ENCODE measurements at places on chromosomes 12 and 14. TPM values are rescaled to one million over a fixed set of nuclear protein-coding genes. Genes with fewer than 3 reads are reported as not detected.
A peak's percentile ranks its signal among the peaks of the same experiment; 100 is the strongest.

DNA sequence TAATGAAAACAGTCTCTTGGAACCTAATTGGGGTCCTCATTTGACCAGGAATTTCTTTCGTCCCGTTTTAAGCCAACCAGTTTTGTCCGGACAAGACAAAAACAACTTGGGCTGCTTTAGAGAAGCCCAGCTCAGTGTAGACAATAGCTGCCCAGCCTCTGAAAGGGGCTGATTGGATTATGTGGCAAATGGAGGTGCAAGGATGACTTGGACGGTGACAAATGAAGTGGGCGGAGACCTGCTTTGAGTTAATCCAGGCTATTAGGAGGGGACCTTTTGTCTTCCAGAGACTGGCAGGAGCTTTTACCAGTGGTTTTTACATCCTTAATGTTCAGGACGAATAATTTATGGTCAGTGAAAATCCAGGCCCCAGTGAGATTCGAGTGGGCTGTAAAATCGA is 4.8 kb downstream of the MEG3 start:
- no peaks in the 10 kb centered on the region for H3K4me1 ChIP-seq
- H3K27ac ChIP-seq, result no peak overlapping the region
- DNase-seq, result no peak
- no peaks in the 10 kb centered on the region for H3K27me3 ChIP-seq
- H3K36me3 ChIP-seq, result no peaks in the 10 kb centered on the region
- H3K4me3 ChIP-seq, result no peak overlapping the region

FITM1 gene
- 6.3 TPM for total RNA-seq

- no peaks in the 10 kb centered on the region for H3K4me1 ChIP-seq
- DNase-seq, result no peak
- no peak overlapping the region for H3K4me3 ChIP-seq
- H3K27ac ChIP-seq, result no peak overlapping the region
These were observed 36.0 kb downstream of the GCH1 start for GRCh38 chr14:54866588-54866987.

ACSM4 gene
- not detected for total RNA-seq

DNA sequence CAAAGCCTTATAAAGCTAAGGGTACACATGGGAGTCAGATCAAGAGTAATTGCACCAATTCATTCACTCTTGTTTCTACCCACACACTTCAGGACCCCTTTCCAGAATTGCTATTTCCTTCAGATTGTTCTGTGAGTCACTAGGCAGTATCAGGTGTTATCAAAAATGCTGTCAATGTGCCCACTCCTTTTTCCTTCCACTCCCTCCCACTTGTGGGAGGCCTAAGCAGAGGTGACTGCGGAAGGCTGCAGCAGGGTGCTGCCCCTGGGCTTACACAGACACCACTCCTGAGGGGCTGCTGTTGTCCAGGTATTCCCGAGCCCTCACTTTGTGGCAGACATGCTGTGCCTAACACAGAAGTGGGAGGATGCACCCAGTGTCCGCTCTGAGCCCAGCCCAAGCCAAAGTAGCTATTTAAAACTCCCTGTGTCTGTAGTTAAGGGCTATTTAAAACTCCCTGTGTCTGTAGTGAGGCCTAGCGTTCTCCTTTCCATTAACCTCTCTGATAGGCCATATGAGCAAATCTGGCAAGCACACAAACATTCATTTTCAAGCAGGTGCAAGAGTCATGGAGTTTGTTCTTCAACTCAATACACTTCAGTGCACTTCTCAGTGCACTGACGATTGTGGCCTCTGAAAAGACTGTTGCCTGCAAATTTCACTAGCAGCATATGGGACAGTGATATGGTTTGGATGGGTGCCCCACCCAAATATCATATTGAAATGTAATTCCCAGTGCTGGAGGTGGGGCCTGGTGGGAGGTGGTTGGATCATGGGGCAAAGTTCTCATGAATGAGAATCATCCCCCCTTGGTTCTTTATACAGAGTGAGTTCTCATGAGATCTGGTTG is 117.8 kb downstream of the PHLDA1 start:
- no peak overlapping the region for H3K4me3 ChIP-seq
- no peak overlapping the region for H3K27ac ChIP-seq
- peaks cover 29% of the 10 kb centered on the region for H3K4me1 ChIP-seq

- H3K36me3 ChIP-seq, result no peaks in the 10 kb centered on the region
- peaks cover 31% of the 10 kb centered on the region for H3K4me1 ChIP-seq
- no peak overlapping the region for H3K4me3 ChIP-seq
- DNase-seq, result peak; percentile 74
These were observed 198.7 kb upstream of the EEA1 start for GRCh38 chr12:93127582-93128331.

CLEC14A gene
- 16.8 TPM for total RNA-seq

DNA sequence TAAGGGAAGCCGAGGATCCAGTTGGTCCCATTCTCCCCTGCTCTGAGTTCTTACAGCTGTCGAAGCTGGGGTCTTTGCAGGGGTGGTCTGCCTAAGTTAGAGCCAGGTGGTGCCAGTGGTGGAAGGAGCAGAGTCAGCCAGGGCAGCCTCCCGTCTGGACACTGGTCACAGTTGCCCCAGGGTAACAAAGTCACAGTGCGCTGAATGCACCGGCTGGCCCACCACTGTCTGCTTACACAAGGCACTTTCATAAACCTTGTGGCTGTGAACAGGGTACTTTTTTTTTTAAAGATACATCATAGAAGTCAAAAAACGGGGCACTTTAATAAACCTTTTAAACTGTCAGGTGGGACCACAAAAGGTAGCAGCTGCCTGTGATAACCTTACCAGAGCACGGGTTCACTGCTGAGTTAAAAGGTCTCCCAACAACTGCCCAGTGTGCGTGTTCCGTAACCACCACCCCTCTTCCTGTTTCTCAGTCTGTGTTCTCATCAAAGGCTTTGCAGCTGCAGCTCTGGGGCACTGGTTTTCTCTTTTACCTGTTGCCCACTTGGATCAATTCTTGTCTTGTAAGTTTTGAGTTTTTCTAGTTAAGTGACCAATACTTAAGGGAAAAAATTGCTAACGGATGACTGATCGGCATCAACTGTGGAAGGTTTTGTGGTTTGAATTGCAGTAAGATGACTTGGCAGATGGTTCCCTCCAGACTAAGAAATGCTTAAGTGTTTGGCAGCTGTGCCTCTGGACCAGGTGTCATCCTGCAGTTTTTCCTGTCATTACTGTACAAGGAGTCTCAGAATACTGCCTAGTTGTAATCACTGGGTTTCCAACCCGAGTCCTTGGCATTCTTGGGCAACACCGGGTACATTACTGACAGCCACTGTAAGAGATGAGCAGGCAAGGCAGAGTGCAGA is 55.9 kb downstream of the DYNC1H1 start:
- no peak for DNase-seq
- H3K27me3 ChIP-seq, result no peaks in the 10 kb centered on the region
- no peaks in the 10 kb centered on the region for H3K4me1 ChIP-seq
- H3K27ac ChIP-seq, result no peak overlapping the region
- no peak overlapping the region for H3K4me3 ChIP-seq
- H3K36me3 ChIP-seq, result peaks cover 71% of the 10 kb centered on the region

PAPLN gene
- total RNA-seq, result 9.6 TPM

DNA sequence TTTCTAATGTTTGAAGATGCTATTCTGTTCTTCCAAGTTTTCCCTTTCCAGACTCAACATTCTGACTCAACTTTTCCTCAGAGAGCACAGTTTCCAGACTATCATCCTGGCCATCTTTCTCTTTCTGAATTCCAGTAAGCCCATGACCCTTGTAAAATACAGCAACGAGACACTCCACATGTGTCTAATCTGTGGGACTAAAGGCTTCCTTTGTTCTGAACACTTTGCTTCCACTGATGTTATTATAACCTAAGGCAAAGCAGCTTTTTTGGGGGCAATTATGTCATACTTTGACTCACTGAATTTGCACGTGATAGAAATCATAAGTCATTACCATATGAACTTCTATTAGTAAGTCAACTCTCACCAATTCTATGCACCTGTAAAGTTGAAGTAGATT is 6.3 kb upstream of the ART4 start:
- no peak overlapping the region for H3K27ac ChIP-seq
- H3K4me3 ChIP-seq, result no peak overlapping the region
- no peaks in the 10 kb centered on the region for H3K36me3 ChIP-seq
- no peaks in the 10 kb centered on the region for H3K27me3 ChIP-seq
- DNase-seq, result no peak
- peaks cover 29% of the 10 kb centered on the region for H3K4me1 ChIP-seq

GRCh38 chr12:108368089-108368488 is 29.0 kb upstream of the CMKLR1 start:
- H3K27me3 ChIP-seq, result no peaks in the 10 kb centered on the region

- H3K27ac ChIP-seq, result no peak overlapping the region
- DNase-seq, result no peak
- H3K27me3 ChIP-seq, result no peaks in the 10 kb centered on the region
These were observed 53.8 kb downstream of the PHETA1 start for GRCh38 chr12:111314953-111315539.

DNA sequence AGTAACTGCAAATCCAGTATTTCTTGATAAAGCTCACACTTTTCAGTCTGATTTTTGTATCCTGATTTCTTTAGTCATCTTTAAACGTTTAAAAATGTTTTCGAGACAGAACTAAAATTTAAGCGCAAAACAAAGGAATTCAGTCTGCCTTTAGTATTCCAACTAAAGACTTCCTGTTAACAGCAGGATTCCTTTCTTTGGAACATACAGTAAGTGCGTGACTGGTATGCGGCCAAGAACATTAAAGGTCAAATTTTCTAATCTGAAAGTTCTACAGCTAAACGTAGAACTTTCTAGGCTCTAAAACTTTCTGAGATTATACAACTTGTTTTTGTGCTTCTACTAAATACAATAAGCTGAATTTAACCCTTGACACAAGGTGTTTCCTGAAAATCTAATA is 9.9 kb downstream of the SAV1 start:
- peak overlapping the region; percentile 72 for H3K27ac ChIP-seq
- no peak overlapping the region for H3K4me3 ChIP-seq

SSPN gene
- total RNA-seq, result 3.3 TPM

GRCh38 chr14:54474232-54474793 is 14.5 kb downstream of the GMFB start:
- H3K36me3 ChIP-seq, result no peaks in the 10 kb centered on the region
- no peak overlapping the region for H3K4me3 ChIP-seq
- no peaks in the 10 kb centered on the region for H3K27me3 ChIP-seq
- no peak for DNase-seq
- peak overlapping the region; percentile 18 for H3K27ac ChIP-seq

GZMB gene
- not detected for total RNA-seq

GRCh38 chr14:39145266-39145966 is 24.7 kb downstream of the TRAPPC6B start:
- H3K36me3 ChIP-seq, result peaks cover 7% of the 10 kb centered on the region
- no peak for DNase-seq
- no peak overlapping the region for H3K27ac ChIP-seq
- H3K27me3 ChIP-seq, result no peaks in the 10 kb centered on the region

DNA sequence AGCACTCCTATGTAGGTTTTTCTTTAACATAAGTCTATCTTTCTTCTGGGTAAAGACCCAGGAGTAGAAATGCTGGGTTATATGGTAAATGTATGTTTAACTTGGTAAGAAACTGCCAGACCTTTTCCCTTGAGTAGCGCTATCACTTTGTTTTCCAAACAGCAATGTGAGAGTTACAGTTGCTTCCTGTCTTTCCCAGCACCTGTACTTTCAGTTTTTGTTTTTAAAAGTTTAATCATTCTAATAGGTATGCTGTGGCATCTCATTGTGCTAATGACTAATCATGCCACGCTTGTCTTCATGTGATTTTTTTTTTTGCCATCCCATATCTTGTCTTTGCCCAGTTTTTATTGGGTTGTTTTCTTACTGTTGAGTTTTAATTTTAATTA is 28.1 kb downstream of the GIT2 start:
- no peak for DNase-seq
- no peak overlapping the region for H3K4me3 ChIP-seq
- H3K36me3 ChIP-seq, result no peaks in the 10 kb centered on the region
- H3K27ac ChIP-seq, result no peak overlapping the region

OAS2 gene
- total RNA-seq, result 2.3 TPM

- no peak for DNase-seq
- no peaks in the 10 kb centered on the region for H3K36me3 ChIP-seq
- H3K4me1 ChIP-seq, result peaks cover 94% of the 10 kb centered on the region
- H3K27ac ChIP-seq, result peak overlapping the region; percentile 89
These were observed 23.0 kb downstream of the VPS37B start for GRCh38 chr12:122872815-122873361.
